GM18507 (cell line): ENCODE measurements at places on chromosomes 5 and 9.

- peak; percentile 30 for DNase-seq
These were observed 11.7 kb upstream of the DOLPP1 start for GRCh38 chr9:129068990-129069861.

DNA sequence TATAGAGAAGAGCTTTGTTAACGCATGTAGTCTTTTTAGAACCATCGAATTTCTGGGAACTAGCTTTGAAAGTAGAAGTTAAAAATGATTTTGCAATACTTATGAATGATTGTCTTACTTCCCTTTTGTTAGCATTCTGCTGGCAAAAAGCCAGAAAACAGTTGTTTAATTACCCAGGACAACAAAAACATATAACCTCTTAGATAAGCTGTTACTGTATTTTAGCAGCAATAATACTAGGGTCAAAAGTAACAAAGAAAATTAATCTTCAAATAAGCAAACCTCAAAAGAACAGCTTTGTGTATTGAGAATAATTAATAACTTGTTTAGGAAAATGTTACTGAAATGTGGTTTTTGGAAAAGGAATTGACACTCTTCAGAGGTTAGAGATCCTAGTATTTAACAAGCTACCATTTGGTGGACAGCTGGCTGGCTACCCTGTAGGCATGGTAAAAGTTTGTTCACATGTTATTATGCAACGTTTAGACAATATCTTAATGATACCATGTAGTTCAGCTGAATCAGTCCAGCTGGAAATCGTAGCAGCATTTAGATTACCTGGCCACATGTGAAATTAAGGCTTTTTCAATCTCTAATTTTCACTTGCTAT lies 3.8 kb downstream of the FGF10 start:
- DNase-seq: no peak

DNA sequence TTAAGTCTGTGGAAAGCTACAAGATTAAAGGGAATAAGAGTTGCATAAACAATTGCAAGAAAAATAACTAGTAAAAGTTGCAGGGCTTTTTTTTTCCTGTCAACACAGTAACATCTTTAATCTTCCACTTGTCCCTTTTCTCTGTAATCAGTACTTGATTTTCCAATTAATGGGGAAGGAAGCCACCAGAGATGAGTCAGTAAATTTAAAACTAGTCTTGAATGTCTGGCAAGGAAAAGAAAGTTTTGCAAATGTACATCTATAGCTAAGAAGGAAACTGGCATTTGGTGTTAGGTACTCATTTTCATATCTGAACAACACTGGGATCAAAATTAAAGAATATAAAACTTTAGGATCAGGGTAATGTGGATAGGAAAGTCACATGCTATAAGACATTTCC lies 17.1 kb downstream of the DAP start:
- no peak for DNase-seq

GRCh38 chr5:78506261-78507024 lies 142.1 kb downstream of the LHFPL2 start:
- no peak for DNase-seq

GRCh38 chr5:162801235-162801634 lies 636.2 kb upstream of the CCNG1 start:
- DNase-seq: no peak

- no peak for DNase-seq
These were observed 859 bp downstream of the CSNK1G3 start for GRCh38 chr5:123512611-123513461.

DNA sequence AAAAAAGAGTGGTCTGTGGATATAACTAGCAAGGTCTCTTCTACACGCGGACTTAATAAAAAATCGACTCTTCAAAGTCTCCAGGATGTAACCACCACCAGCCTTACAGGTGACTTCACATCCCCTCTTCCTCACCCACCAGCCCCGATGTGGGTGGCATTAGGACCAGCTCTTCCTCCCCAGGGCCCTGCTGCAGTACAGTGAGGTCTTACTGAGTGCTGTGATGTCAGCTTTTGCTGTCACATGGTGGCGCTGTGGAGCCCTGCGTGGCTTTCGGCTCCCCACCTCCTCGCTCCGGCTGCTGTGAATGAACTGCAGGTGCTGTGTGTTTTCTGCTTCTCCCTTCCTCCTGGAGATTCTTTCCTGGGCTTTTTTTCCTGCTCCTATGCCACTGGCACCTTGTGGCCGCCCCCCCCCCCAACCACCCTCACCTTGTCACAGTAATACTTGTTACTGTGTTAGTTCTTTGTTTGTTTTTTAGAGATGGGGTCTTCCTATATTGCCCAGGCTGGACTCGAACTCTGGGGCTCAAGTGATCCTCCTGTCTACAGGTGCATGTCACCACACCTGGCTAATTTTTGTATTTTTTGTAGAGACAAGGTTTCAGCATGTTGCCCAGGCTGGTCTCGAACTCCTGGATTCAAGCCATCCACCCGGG lies 15.8 kb upstream of the RAPGEF1 start:
- no peak for DNase-seq

DNA sequence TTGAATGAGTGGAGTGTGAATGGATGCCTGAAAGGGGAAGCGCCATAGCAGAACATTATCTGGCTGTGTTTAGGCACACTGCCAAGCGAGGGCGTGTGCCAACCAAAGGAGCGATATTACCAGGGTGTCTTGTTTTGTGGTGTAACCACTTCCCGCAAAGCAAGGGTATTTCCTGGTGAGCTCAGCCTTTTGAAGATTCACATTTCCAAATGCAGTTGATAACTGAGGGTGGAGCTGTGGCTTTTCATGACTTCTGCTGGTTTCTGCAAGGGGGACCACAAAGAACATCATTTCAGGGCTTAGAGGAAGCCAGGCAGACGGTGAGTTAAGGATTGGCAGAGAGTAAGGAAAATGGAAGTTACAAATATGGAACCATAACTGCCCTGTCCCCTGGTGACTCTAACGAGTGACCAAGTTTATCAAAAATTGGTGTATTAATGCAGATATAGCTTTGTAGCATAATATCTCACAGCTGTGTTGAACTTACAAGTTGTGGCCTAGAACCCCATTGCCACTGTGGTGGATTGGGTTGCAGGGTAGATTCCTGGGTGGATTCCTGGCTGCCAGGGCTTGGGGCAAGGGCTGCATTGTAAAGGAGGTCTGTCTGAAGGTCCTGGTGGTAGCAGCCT lies 71.4 kb downstream of the RALGPS1 start:
- peak; percentile 35 for DNase-seq

- no peak for DNase-seq
These were observed 1.4 kb upstream of the ANKRD33B start for GRCh38 chr5:10562201-10563109.

GRCh38 chr5:126374109-126374416 lies 49.1 kb upstream of the GRAMD2B start:
- no peak for DNase-seq

DNA sequence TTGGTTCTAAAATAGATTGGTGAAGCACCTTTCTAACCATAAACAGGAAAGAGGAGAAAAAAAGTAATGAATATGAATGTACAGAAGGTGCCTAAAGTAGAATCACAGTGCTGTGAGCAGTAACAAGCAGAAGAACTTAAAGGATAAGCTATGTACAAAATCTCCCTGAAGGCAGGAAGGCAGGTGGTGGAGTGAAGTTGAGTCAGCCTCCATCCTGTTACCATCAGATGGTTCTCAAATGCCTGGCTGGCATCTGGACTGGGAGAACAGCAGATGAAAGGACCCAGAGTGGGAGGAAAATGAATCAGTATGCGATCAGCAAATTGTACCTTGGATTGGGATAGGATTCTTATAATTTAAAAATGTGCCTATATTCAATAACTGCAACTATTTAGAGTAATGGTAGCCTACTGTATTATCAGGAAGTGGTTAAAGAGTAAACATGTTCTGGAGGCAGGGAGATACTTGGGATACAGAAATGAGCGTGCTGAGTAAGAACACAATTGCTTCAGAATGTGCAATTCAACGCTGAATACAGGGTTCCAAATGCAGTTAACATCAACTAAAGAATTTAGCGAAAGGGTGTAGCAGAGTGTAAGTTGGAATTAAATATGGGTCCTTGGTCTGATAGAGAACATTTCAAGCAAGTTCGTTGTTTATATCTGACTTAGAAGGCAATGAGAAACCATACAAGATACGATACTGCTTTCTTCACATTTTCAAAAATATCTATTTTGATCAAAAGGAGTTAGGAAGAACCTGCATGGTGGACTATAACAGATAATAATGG lies 21.1 kb upstream of the FER start:
- no peak for DNase-seq

GRCh38 chr5:59296317-59297264 lies 596.9 kb downstream of the PDE4D start:
- DNase-seq: no peak

- DNase-seq: no peak
These were observed 23.0 kb upstream of the GOLM1 start for GRCh38 chr9:86122311-86122710.

GRCh38 chr9:83996126-83996525 lies 15.5 kb downstream of the RMI1 start:
- no peak for DNase-seq

GRCh38 chr5:32504989-32505596 lies 60.6 kb upstream of the ZFR start:
- DNase-seq: no peak

DNA sequence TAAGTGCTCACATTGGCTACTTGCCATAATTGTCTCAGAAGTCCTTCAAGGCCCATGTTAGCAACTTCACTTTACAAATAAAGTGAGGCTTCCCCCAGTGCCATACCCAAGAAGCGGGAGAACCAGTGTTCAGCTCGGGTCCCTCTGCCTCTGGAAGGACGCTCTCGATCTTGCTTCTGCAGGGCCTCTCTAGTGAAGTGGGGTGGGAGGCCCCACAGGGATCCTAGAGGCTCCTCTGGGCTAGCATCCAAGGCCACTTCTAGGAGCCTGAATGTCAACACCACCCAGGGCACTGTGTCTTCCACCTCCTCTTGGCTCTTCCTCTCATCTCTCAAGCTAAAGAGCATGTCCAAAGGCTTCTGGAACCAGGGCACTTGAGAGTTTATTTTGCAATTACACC lies 282.5 kb downstream of the GADD45G start:
- no peak for DNase-seq

DNA sequence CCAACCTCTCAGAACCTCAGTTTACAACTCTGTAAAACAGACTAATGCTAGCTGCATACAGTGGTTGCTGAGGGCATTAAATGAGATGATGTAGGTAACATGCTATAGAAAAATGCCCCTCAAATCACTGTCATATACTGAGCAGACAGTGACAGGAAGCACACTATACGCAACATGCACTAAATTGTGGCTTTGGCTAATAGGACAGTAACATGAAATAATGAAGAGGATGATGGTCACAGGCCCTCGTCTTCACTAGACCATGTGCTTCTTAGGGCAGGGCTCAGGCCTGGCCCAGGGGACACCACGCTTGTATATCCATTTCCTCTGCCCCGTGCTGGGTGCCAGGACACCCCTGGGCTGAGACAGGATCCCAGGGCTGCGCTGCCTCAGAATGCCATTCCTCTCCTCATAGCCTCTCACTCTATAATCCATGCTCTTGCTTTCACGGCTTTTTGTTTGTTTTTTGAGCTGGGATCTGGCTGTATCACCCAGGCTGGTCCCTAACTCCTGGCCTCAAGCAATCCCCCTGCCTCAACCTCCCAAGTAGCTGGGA lies 18.9 kb downstream of the CSF1R start:
- DNase-seq: no peak

DNA sequence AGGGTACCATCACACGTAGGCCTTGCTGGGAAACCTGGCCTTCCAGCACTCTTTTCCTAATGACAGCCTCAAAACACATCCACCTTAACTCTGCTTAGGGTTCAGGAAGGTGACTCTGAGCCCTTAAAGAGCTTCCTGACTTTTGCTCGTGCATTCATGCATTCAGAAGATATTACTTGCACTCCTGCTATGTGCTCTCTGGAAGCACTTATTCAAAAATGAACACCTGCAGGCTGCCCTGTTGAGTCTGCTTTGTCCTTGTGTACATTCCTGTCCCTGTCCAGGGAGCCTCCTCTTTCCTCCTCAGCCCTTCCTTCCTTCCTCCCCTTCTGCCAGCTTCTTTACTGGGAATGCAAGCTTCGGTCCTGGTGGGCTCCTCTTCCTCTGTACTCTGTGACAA lies 61.5 kb downstream of the SPRY4 start:
- no peak for DNase-seq

DNA sequence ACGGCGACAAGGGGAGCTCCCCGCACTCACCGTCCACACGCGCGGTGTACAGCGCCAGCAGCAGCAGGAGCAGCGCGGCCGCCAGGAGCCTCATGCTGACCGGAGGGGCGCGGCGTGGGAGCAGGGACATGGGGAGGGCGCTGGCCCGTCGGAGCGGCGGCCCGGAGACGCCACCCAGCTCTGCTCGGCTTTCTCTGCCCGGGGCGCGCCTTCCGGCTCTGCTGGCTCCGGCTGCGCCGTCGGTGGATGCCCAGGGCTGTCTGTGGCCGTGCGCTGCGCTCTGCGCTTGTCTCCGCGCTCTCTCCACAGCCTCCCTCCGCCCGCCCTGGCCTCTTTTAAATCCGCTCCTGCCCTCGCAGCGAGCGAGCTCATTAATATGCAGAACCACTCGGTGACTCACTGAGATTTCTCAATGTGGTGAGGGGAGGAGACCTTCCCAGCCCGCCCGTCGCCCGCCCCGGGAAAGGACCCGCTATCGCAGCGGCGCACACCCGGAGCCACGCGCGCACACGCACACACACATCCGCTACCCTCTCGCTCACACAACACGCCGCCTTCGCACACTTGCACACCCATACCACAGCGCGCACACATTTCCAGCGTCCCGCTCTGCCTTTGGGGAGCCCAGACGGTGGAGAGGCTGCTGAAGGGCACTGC lies at the start of gene CXCL14:
CXCL14 (minus strand) TSS at position 307 of the 657 bp plus-strand sequence; CDS start at position 94, 213 bp downstream.
- no peak for DNase-seq

DNA sequence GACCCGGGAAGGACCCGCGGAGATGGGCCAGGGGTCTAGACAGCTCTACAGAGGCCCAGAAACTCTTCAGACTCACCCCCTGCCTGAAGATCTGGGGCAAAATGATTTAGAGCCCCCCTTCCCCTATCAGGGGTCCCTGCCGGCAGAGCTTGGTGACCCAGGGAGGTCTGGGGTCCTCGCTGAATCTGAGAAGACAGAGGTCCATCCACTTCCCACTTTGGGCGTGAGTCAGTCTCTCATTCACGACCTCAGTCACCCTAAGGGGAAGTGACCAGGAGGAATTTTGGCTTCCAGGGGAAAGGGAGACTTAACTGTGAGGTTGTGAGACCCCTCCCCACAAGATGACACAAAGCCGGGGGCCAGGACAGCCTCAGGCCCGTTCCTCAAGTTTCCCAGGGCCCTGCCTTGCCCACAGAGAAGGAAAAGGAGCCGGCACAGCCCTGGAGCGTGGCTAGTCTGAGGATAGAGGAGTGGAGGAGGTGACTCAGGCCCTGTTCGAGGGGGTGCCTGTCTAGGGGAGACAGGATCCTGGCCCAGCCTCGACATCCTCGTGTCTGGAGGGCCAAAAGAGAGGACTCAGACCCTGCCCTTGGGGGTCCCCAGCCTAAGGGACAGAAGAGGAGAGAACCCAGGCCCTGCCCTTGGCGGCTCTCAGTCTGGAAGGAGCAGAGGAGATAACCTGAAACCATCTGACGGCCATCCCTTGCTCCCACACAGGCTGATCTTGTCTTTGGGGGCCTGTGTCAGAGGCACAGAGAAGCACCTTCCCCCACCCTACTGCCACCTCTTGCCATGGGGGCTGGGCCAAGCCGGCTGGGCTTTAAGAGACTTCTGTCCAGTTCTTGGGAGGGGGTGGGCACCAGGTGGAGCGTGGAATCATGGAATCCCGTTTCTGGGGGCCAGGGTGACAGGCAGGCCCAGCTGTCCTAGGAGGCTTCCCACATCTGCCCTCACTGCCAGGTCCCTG lies 889 bp downstream of the PDLIM4 start:
- no peak for DNase-seq
